M059J (cell line): ENCODE measurements at places on chromosomes 3 and 15. TPM values are rescaled to one million over a fixed set of nuclear protein-coding genes. Genes with fewer than 3 reads are reported as not detected.
A peak's percentile ranks its signal among the peaks of the same experiment; 100 is the strongest.

GRCh38 chr3:124800511-124801258, 70.4 kb downstream of the UMPS start:
- no peak for DNase-seq

The FRMD5 gene
- total RNA-seq = 4.1 and 9.7 TPM in 2 replicates

DNA sequence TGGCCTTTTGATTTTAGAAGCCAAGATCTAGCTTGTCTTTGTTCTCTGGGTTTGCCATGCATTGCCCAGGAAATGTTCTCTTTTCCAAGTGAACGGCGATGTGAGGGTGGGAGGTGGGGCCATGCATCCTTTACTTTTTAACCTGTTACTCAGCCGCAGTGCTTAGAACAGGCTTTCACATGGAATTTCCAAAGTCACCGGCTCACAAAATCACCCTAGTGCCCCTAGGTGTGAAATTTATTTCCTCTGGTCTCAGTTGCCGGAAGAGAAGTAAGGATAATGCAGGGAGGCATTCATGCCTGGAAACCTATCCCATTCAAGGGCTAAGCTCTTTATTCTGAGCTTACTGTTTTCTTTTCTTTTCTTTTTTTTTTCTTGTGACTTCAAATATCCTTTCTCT, 93.2 kb downstream of the CACNA2D3 start:
- DNase-seq = no peak

- peak; percentile 78 for DNase-seq
Measured at GRCh38 chr3:49638445-49638844, 35.7 kb upstream of the APEH start.

- DNase-seq = no peak
Measured at GRCh38 chr3:169669816-169670215, 6.3 kb upstream of the MECOM start.

GRCh38 chr15:64774629-64775493, 528 bp downstream of the RBPMS2 start:
- peak; percentile 18 for DNase-seq

DNA sequence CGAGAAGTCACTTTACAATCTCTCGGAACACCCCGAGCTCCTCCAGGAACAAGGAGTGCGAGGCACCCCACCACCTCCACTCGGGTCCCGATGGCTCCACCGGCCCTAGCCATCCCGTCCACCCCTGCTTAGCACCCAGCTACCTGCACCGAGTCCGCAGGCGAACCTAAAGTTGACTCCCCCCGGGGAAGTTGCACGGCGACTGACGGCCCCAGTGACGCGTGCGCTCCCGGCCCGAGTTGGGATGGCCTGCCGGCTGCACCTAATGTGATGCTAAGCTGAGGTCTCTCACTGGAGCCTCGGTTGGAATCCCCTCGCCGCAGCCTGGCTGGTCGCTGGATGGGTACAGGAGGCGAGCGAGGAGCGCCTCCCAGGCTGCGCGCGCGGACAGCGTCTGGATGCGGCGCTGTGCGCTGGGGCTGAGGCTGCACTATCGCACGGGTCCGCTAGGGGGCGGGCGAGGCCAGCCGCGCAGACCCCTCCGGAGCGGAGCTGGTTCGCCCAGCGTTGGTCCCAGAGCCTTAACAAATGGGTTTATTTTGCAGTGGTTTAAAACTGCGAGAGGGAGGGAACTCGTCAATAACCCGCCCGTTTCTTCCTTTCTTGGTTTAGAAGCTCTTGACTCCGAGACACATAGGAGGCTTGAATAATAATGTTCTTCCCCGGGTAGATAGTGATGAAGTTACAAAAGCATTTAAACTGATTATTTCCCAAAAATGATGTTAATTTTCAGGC, at the start of gene OXTR:
OXTR (minus strand) TSS at position 526 of the 735 bp plus-strand sequence. CDS start 1,426 bp downstream, outside the sequence.
- peak; percentile 78 for DNase-seq

DNA sequence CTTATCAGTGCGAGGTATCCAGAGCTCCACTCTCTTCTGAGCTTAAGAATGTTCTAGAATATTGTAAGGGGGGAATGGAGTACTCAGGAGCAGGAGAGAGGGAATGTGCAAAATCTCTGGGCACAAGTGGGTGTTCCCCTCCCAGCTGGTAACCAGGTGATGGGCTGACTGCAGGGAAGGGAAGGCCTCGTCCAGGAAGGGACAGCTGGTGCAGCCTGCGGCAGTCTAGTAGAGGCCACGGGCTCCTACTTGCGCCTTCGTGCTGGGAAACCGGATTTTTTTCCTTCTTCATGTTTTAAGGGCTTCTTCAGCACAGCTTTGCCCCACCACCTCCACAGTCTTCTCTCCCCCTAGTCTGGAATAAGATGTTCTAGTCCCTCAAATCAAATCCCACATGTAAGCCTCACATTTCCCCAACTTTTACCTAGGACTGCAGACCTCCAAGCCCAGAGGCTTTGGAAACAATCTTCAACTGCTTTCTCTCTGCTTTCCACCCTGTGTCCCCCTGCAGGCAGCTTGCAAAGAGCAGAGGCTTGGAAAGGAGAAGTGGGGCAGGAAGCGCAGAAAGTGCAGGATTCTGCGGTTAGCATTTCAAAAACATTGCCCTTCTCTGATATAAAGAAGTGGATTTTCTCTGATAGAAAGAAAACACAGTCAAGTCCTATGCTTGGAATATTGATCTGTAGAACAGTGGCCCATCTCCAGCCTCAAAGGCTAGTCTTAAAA, 11.9 kb upstream of the CGNL1 start:
- no peak for DNase-seq

DNA sequence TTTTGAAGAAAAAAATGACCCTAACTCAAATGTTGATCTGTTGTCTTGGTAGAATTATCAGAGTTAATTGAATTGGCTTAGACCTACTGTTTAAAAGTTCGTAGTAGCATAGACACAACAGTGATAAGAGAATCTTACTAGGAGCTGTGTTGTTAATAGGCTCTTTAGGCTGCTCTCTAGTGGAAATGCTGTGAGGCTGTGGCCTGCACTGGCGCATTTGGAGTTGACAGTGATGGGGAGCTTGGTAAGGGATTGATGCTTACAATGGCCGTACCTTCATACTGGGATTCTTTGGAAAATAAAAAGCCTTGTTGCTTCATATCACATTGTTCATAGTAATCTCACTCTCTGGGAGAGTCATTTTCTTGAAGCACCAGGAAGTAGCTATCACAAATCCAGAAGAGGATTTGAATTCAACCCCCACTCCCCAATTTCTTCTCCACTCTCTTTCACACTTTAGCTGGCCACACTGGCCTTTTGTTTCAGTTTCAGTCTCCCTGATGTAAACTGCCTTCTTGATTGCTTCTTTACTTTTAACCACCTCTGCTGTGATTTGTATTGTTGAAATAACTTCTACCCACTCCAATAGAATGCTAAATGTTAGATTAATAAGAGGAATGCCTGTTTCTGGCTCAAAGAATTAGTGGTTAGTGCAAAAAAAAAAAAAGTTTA, 56.6 kb downstream of the CEP63 start:
- no peak for DNase-seq

- DNase-seq = no peak
Measured at GRCh38 chr15:26691249-26691648, 81.6 kb downstream of the GABRB3 start.

The MRPL46 gene
- 19.8 and 29.2 TPM in 2 replicates for total RNA-seq

DNA sequence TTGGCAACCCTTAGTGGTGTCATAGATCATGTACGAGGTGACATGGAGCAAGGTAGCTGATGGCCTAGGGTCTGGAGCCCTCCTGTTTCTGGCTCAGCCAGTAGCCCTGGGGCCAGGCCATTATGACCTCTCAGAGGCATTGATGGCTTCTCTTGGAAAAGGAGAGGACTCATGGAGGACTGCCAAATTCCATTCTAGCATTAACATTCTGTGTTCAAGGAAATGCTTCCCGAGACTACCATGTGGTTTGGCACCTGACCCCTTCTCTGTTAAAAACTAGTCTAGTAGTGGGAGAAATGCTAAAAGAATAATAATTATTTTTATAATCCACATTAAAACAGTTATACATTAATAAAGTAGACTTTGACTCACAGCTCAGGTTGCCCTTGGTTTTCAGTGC, 40.2 kb upstream of the ADAMTSL3 start:
- peak; percentile 8 for DNase-seq

GRCh38 chr3:107411056-107411455, 33.8 kb downstream of the CCDC54 start:
- no peak for DNase-seq

DNA sequence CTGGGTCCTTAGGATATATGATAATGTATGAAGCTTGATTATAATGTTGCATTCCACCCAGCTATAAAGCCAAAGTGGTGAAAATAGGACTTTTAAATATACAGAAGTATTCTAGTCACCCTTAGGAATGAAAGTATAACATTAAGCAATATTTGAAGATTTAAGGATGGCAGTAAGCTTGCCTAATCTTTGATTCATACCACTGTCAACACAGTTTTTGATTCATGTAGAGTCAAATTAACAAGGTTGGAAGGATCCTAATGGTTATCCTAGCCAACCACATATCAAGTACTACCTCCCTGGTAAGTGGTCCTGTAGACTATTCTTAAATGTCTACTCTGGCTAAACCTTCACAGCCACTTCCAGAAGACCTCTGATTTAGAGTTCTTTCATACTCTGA, 18.6 kb downstream of the ARIH1 start:
- DNase-seq = no peak

- DNase-seq = no peak
Measured at GRCh38 chr15:67980773-67981685, 73.1 kb upstream of the PIAS1 start.

The ZBBX gene
- not detected in 2 replicates for total RNA-seq

The CTXN2 gene
- 0.20 TPM in 1 of 2 replicates, not detected in the other for total RNA-seq

GRCh38 chr3:38119821-38120692, 16.9 kb downstream of the ACAA1 start:
- DNase-seq = no peak

DNA sequence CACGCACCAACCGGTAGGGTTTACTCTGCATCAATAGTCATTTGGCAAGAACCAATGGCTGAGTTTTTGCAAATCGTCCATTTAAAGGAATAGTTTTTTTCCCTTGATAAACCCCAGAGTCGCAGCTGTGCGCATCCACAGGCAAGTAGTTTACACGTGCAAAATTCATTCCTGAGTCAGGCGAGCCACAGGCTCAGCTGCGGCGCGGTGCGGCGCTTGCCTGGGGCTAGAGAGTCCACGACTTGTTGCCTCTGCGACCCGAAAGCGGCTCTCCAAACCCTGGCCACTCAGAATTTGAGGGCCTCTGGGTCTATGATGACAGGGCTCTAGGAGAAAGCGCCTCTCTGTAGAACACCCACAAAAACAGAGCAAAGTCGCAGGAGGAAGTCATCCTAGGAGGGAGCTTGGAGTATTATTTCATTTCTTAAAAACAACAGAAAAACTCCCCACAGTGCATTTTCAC, 36.7 kb downstream of the ZIC4 start:
- DNase-seq = no peak

DNA sequence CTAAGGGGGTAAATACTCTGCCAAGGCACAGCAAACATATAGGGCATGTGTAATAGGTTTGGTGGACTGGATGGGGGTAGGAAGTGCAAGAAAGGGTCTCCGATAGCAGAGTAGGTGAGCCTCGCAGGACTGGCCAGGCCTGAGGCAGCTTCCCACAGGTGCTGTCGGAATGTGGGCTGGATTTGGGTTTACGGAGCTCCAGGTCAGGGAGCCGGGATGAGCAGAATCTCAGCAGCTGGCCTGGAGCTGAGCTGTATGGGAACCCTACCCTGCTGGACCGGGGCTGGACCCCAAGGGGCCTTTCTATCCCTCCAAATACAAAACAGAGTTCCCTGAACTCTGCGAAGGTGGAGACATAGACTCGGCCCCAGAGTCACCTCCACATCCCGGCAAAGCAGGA, 15.0 kb downstream of the KLF15 start:
- no peak for DNase-seq

DNA sequence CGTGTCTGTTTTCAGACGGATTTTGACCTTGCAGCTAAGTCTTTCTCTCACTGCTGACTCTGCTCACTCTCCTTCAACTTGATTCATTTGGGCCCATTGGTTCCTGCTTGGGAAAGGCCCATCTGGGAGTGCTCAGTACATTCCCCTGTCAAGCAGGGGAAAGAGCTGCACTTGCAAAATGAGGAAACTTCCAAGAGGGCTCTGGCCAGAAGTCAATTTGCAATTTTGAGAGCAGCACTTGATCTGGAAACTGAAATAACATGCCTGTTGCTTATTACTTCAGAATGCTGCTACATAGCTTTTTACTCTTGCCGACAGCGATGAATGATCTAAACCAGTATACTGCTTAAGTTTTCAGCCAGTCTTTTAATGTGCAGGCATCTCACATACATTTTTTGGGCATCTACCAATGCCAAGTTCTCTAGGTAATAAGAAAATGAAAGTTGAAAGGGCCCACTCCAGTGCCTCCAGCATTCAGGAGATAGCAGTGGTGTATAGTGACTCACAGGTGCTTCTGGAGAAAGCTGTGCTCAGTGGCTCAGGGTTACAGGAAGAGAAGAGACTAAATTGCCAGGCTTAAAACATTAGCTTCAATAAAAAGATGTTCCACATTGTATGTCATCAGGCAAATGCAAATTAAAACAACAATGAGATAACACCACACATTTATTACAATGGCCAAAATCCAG, 70.1 kb upstream of the RORA start:
- no peak for DNase-seq

The CIDEC gene
- total RNA-seq = not detected in 2 replicates

DNA sequence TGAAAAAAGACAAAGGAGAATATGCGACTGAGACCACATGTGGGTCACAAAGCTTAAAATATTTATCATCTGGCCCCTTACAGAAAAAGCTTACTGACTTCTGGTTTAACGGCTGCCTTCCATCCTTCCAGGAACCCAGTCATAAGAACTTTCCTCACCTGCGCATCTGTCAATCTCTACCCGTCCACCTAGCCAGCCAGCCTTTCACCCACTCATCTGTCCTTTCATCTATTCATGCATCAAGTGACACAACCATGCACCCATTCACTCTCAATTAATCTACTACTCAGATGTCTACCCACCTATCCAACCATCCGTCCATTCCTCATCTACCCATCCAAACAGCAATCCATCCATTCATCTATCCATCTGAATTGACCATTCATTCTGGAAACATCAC, 64.2 kb upstream of the NR2C2 start:
- DNase-seq = no peak

The MESP2 gene
- total RNA-seq = 0.15 and 0.62 TPM in 2 replicates

DNA sequence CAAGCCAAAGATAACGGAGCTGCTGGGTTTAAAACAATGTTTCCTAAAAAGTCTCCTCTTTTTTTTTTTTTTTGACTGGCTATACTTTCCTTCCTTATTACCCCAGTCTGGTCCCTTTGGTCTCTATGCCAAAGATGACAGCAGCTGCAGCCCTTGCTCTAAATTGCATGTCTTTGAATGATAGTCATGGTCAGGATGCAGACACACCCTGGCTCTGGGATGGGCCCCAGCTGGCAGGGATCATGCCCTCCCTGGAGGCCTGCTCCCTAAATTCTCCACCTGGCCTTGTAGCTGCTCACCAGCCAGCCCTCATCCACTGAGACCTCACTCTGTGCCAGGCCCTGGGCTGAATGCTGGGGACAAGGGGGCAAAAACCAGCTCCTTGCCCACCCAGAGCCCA, 95.8 kb downstream of the MESD start:
- DNase-seq = no peak

- DNase-seq = peak; percentile 81
Measured at GRCh38 chr3:169146179-169146665, 517.3 kb downstream of the MECOM start.

GRCh38 chr3:187999821-188000220, 154.1 kb upstream of the LPP start:
- DNase-seq = no peak

- DNase-seq = no peak
Measured at GRCh38 chr15:39151545-39151944, 429.3 kb upstream of the THBS1 start.

GRCh38 chr15:79990280-79990996, 19.4 kb upstream of the BCL2A1 start:
- no peak for DNase-seq
